Stimulated activated CD8-positive, alpha-beta memory T cell treated with anti-CD3 and anti-CD28 coated beads, Interleukin-2, amount 100 ng/mL, for 1 hour (primary cell): ENCODE measurements at places on chromosomes 3 and 15.

DNA sequence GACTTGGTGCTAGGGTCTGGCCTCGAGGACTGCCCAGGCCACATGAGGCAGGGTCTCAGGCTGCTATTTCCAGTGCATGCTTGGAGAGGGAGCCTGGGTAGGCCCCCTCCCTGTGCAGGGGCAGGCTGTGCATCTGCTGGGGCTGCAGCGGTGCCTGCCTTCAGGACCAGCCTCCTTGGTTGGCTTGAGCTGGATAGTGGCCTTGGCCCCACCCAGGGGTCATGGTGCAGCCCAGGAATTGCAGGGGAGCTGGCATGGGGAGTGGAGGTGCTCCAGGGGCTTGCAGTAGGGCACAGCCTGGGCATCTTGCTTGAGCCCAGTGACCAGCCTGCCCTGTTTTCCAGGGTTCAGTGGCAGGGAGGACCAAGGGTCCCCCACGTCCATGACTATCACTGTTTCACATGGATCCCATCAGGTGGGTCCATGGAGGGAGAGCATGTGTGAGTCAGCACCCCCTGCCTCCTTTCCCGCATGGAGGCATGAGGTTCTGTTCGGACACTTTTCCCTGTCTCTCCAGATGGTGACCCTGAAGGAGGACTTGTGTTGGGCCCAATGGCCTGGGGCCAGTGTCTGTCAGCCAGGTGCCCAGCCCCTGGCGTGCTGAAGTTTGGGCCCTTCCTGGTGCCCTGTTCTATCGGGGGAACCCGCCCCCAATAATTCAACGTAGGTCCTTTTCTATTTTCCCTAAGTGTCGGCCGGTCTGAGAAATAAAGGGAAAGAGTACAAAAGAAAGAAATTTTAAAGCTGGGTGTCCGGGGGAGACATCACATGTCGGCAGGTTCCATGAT is 218.6 kb downstream of the SNRPN start:
- DNase-seq: no peak

DNA sequence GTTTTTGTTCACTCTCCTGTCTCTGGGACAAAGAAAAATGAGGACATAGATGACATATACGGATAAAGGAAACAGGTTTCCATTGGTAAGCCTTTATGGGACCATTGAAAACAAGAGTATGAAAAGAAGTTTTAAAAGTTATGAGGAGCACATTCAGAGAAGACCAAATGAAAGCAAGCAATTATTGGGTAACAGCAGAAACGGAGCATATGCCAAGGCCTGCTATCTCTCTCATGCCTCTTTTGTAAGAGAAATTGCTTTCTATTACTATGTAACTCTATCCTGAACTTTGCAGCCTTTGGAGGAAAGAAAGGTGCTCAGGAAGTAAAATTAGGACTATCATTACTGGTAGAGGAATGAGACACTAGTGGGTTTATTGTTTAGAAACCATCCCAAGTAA is 14.9 kb upstream of the DPH6 start:
- DNase-seq: no peak

DNA sequence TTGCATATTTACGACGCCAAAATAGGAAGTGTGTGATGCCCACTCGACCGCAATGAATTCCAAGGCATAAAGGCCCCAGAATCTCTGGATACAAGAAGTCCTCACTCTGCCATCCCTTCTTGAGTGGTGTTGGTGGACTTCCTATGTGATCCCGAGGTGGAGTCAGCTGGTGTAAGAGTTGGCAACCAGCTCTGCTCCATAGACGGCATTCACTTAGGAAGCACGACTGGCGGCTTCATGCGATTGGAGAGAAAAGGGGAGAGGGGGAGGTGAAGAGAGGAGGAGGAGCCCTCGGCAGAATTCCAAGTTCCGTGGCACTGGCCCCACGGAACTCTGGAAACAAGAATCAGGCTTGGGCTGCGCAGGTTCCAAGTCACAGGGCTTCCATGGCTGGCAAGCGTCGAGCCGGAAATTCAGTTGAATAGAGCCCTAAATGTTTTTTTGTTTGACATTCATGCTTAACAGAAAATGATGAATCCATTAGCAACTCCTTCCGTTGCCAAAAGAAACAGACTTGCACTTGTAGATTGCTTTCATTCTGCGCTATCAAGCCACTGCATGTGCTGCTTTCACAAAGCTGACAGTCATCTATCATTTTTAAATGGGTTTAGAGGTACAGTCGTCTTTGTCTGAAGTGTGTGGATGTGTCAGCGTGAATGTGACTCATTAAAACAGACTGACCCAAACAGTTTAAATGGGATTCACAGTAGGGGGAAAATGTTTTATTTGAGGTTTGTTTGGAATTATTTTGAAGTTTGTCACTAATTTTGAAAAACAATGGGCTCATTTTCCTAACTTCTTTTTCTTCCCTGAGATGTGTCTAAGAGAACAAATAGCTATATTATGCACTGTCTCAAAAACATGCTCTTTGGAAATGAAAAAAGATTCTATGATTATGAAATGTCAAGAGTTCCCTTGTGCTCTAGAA is 428.3 kb upstream of the ATP11B start:
- DNase-seq: no peak

DNA sequence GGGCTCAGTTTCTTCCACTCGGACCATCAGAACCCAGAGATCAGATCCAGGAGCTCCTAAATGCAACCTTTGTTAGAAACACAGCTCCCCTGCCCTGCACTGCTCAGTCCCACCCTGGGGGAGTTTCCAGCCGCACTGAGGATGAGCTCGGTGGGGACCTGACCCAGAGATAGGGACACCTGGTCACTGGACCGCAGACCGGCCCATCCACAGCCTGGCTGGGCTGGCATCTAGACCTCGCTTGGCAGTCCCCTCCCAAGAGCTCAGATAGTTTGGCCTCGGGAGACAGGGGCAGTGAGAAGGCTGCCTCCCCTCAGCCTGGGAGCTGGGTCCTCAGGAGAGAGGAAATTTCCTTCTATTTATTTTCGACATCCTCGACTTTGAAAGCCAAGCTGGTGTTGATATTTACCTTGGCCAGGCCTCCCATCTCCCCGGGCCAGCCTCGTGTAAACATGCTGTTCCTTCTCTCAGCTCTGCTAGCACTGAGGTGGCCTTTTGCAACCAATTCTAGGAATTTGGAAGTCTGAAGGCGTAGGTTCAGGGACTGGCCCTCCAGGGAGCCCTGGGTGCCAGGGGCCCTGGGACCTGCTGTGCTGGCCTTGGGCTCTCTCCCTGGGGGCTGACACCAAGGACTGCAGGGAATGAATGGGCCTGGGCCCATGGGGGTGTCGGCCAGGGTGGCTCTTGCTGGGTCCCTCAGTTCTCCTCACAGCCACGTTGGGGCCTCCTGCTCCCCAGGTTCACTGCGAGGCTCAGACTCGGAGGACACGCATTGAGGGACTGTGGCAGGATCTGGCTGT is 90.1 kb downstream of the VGLL4 start:
- no peak for DNase-seq
